T follicular helper cell (primary cell): ENCODE measurements at places on chromosomes 3 and 15.

DNA sequence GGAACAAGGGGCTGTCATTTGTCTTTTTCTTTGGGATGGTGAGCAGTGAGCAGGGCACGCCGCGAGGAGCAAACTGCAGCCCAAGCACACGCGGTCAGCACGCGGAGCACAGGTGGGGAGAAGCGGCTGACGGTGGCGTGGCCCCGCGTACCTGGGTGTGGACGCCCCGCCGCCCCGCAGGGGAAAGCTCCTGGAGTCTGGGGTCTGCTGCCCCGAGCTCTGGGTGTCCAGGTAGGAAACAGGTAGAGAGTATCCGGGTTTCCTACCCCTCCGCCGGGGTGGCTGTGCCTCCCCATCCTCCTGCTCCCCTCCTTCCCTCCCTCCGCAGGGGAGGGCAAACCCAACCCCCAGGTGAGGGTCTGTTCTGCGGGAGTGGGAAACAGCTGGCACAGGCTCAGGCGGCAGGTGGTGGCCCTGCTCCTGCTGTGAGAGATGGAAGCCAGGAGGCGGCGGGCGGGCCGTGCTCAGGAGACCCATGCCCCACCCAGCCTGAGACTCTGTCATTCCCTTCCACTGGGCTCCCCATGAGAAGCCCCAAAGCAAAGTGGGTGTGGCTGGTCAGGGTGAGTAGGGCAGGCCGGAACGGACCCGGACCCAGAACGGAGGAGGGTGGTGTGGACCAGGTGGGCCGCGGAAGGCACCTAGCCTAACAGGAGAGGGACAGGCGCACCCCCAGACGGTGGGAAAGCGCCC lies 56.9 kb upstream of the CGNL1 start:
- no peak for DNase-seq

GRCh38 chr15:50848349-50848748 lies 60.1 kb upstream of the AP4E1 start:
- DNase-seq = no peak

DNA sequence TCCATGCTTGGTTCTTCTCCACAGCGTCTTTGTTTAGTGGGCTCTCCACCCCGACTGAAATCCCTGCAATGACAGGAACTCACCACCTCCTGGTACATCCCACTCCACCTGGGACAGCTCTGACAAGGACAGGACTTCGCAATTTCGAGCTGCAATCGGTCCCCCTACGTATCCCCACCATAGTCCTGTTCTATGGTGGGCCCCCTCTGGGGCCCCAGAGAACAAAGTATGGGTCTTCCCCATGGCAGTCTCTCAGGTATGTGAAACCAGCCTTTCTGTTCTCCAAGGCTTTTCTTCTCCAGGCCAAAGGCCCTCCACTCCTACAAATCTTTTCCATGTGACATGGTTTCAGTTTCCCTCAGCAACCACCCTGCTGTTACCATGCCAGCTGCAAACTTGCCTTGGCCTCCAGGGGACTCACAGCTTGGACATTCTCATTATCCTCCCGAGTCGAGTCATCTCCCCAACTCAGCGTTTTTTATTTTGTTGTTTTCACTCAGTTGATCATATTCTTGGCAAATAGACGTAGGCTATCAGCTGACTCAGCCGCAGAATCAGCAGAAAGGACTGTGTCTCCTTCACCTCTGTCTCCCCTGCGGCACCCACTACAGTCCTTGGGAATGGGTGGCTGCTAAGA lies 233.3 kb downstream of the OPA1 start:
- DNase-seq = no peak

DNA sequence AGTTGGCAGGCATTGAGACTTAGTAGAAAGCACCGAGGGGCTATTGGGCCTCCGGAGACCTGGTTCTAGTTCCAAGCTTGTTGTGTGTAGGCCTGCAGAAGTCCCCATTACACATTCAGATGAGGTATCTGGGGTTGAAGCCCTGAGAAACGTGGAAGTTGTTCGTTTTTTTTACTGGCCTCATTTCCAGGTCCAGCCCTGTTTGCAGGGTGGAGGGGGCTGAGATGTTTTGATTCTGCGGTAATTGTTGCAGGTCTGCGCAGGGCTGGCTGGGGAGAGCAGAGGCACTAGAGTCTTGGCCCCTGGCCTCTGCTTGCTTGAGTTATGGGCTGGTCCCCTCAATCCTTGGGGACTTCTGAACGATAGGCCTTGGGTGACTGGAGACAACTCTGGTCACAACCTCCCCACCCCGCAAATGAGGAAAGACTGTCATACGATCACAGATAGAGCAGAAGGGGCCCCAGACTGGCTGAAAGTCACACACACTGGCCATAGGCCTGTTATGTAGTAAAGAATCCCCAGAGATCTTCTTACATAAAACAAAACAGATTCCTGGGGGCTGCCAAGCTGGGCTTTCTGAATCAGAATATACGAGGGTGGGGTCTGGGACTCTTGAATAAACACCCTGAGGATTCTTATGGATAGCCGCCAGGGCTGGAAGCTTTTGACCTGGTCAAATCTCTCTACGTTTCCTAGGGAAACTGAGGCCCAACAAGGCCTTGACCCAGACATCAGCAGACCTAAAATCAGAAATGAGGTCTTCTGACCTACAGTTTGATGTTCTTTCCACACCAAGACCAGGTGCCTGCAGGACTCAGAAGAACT lies 15.6 kb downstream of the KBTBD13 start:
- no peak for DNase-seq
